Natural killer cell (primary cell): ENCODE measurements at places on chromosomes 7 and 10.

- DNase-seq, result no peak
These were observed 9.6 kb upstream of the CYREN start for GRCh38 chr7:135180122-135180521.

GRCh38 chr7:159094919-159095915 lies 49.5 kb downstream of the VIPR2 start:
- DNase-seq, result no peak

- DNase-seq, result no peak
These were observed 12.0 kb upstream of the GSDME start for GRCh38 chr7:24769014-24769830.

GRCh38 chr7:141685285-141686023 lies 16.5 kb downstream of the DENND11 start:
- DNase-seq, result no peak

DNA sequence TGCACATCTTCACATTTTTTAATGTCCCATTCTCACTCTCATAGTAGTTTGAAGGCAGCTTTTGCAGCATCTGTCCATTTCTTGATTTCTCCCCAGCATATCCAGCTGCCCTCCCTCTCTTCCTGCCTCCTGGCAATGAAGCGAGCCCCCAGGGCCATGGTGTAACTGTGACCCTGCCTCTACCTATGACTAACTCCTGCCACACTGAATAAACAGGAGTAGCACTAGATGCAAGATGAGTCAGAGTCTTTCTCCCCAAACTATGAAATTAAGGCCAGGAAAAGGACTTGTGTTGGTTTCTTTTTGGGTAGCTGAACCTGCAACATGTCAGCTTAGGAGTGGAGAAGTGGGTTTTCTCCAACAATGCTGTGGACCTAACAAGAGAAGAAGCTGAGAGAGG lies 329.0 kb downstream of the RNLS start:
- no peak for DNase-seq

GRCh38 chr10:14547816-14548215 lies 217.1 kb upstream of the FRMD4A start:
- no peak for DNase-seq

- no peak for DNase-seq
These were observed 47.8 kb upstream of the PIK3AP1 start for GRCh38 chr10:96768136-96768535.
